Activated naive CD8-positive, alpha-beta T cell treated with anti-CD3 and anti-CD28 coated beads for 36 hours (primary cell): ENCODE measurements at places on chromosomes 1 and 21.

GRCh38 chr1:32299327-32299726 is 7.4 kb downstream of the HDAC1 start:
- DNase-seq = no peak
- H3K4me1 ChIP-seq = peaks cover 37% of the 10 kb centered on the region
- H3K27me3 ChIP-seq = no peaks in the 10 kb centered on the region
- no peak overlapping the region for H3K4me3 ChIP-seq

DNA sequence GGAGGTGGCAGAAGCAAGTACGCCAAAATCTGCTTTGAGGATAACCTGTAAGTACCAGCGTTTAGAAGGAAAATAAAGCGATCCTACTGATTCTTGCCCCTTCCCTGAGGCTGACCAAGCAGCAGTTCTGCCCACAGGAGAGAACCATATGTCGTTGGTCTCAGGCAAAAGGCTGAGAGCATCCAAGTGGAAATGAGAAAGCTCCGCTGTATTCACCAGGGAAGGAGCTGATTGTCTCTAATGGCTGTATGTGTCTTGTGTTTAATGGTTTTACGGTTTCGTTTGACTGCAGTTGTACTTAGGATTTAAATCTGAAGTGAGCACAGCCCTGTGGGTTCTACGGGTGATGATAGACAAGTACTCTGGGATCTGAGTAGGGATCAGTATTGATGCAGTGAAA is 21.9 kb downstream of the FAM3B start:
- no peaks in the 10 kb centered on the region for H3K27me3 ChIP-seq
- H3K36me3 ChIP-seq = no peaks in the 10 kb centered on the region
- peaks cover 2% of the 10 kb centered on the region for H3K4me1 ChIP-seq
- no peak overlapping the region for H3K4me3 ChIP-seq

GRCh38 chr1:51760872-51761271 is 117.7 kb downstream of the NRDC start:
- H3K4me3 ChIP-seq = no peak overlapping the region
- H3K27me3 ChIP-seq = no peaks in the 10 kb centered on the region
- H3K36me3 ChIP-seq = peaks cover 3% of the 10 kb centered on the region
- no peak overlapping the region for H3K27ac ChIP-seq

GRCh38 chr1:65308781-65309303 is 501 bp upstream of the DNAJC6 start:
- no peaks in the 10 kb centered on the region for H3K36me3 ChIP-seq
- peak overlapping the region; percentile 37 for H3K4me3 ChIP-seq
- no peak overlapping the region for H3K27ac ChIP-seq
- H3K27me3 ChIP-seq = peaks cover 59% of the 10 kb centered on the region

GRCh38 chr1:160251011-160251410 is 11.3 kb downstream of the DCAF8 start:
- no peak overlapping the region for H3K4me3 ChIP-seq
- no peaks in the 10 kb centered on the region for H3K27me3 ChIP-seq
- peaks cover 8% of the 10 kb centered on the region for H3K36me3 ChIP-seq
- H3K27ac ChIP-seq = peak overlapping the region; percentile 34
- peaks cover 18% of the 10 kb centered on the region for H3K4me1 ChIP-seq
